ENCODE measurements at places on chromosomes 7 and 10.

GRCh38 chr7:2799253-2799652, 44.9 kb downstream of the GNA12 start:
- DNase-seq: no peak

DNA sequence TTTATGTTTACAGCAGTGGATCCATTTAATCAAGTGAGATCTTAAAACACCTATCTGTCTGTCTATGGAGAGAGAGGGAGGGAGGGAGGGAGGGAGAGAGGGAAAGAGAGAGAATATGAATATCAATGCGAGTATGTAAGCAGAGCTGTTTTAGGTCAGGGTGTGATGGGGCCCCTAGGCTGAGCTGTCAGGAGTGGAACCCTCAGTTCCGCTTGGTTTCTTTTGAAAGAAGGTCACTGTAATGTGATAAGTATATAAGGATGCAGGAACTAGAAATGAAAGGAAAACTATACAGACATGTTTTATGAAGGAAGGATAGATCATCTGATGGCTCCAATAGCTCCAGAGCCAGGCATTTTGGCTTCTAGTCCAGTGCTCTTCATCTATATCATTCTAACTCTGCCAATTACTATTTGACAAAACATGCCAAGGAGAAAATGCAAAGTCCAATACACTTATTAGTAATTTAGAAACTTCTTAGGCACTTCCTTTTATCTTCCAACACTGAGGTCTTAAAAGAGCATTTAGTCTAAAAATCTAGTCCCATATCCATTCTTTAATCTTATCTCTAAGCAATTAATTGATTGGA, 70.3 kb downstream of the NRCAM start:
- DNase-seq: no peak

GRCh38 chr10:6065835-6066234, 3.7 kb upstream of the IL2RA start:
- DNase-seq: peak; percentile 48

GRCh38 chr10:17144757-17145156, 15.1 kb upstream of the CUBN start:
- no peak for DNase-seq

DNA sequence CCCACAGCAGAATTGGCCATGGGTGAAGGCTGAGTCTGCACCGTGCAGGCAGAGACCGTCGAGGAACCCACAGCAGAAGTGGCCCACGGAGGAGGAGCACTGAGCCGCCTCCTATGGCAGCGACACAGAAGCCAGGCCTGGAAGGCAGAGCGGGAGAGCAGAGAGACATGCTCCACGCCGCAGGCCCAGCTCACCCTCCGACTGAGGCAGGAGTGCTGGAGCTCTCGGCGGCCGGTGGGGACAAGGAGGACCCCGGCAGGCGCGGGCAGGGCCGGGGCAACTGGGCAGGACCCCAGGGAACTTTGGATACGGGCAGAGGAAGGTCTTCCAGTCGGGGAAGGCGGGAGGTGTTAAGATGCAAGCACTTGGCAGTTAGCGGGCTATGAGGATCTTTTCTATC, 420.4 kb downstream of the DNAJB6 start:
- no peak for DNase-seq

GRCh38 chr7:121480566-121481335, 84.6 kb upstream of the FAM3C start:
- no peak for DNase-seq

DNA sequence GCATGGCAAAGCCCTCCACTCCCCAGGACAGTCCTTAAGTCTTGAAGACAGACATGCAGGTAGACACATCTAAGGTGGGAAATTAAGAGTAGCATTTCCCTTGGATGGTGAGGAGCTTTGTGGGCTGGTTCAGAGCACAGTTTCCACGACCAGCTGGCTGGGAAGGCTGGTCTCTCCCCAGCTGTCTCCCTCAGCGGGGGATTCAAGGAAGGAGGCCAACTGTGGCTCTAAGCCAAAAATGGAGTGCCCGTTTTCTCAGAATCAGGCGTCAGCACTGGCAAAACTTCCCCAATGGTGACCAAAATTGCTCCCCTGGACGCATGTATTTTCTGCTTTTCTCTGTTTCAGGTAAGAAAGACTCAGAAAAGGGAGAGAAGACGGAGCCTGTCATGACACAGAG, 230.6 kb upstream of the FZD8 start:
- DNase-seq: no peak

- DNase-seq: peak; percentile 50
Measured at GRCh38 chr10:95758351-95759025, 2.5 kb downstream of the ENTPD1 start.

DNA sequence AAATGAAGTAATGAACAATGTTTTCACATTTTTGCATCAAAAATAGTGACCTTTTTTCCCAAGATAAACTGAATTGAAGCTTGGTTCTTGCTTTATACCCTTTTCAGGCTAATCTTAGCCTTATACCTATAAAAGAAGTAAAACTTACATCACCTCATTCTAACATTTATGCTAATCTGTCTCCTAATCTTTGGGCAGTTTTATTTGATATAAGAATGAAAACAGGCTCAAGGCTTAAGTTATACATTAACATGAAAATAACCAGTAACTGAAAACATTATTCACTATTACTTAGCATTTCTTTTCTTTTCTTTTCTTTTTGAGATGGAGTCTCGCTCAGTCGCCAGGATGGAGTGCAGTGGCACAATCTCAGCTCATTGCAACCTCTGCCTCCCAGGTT, 113.1 kb downstream of the HIBADH start:
- no peak for DNase-seq

- peak; percentile 86 for DNase-seq
Measured at GRCh38 chr10:32055478-32056135, 618 bp downstream of the KIF5B start.

GRCh38 chr10:21039721-21040120, 142.6 kb upstream of the NEBL start:
- no peak for DNase-seq

GRCh38 chr10:49752584-49752983, 9.5 kb downstream of the OGDHL start:
- DNase-seq: no peak

DNA sequence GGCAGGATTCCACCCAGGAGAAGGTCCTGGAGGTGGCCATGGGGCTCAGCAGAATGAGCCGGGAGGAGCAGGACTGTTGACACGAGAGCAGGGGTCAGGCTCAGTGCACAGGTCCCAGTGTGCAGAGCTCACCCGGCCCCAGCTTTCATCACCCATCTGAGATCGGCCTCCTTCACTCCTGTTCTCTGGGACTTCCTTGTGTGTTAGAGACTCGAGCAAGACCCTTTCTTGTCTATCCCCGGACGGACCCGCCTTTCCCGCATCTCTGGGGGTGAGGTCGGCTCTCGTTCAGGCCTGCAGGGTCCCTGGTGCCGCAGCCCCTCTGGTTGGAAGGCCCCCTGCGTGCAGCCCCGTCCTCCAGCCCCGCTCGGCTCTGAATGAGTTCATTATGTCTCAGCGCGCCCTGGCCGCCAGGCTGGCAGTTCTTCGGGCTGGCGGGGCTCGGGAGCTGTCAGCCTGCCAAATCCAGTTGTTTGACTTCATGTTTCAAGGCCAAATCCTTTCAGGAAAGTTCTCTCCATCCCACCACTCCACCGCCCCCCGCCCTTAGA, 127.9 kb downstream of the LHPP start:
- DNase-seq: no peak

GRCh38 chr7:158042156-158042880, 545.3 kb downstream of the PTPRN2 start:
- no peak for DNase-seq

DNA sequence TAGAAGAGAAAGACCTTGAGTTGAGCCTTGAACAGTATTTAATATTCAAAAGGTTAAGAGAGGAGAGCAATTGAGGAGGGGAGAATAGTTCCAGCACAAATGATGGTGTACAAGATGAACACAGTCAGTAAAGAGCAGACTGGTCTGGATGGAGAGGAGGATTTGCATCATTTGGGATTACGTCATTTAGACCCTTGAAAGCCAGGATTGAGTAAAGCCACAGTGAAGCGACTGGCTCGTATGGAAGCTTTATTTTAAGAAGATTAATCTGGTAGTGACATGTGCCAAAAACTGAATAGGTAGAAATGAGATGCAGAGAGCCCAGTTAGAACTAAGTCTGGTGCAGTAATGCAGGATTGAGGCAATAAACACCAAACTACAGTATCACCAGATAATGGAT, 52.6 kb downstream of the TRUB1 start:
- DNase-seq: no peak

DNA sequence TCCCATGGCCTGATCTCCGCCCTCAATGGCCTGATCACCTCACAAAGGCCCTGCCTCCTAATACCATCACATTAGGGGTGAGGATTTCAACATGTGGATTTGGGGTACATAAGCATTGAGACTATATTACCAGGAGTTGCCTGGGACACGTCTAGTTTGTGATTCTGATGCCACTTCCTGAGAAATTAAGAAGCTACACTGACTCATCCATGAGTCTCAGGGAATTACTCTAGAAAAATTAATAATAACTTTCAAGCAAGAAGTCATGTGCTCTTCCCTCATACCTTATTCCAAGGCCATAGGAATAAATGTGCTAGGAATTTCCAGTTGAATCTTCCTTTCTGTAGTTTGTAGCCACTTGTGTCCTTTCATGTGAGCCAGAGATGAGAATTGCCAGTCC, 519.3 kb upstream of the MKI67 start:
- no peak for DNase-seq

GRCh38 chr10:8238986-8239385, 184.5 kb downstream of the GATA3 start:
- DNase-seq: no peak
